ENCODE measurements at places on chromosomes 4 and X. TPM values are rescaled to one million over a fixed set of nuclear protein-coding genes. Genes with fewer than 3 reads are reported as not detected.

The VCX3B gene
- not detected for total RNA-seq

The JAKMIP1 gene
- 0.81 TPM for total RNA-seq

The CLCN4 gene
- total RNA-seq: 3.5 TPM

The PABPC1L2B gene
- not detected for total RNA-seq

The AKAP4 gene
- total RNA-seq: not detected

The GLRA2 gene
- not detected for total RNA-seq

The CYSLTR1 gene
- 3.5 TPM for total RNA-seq

The PAGE1 gene
- total RNA-seq: not detected

The ACTRT1 gene
- total RNA-seq: not detected

The GAGE12F gene
- total RNA-seq: not detected

The RBM47 gene
- 56.7 TPM for total RNA-seq

The RHOXF1 gene
- not detected for total RNA-seq

The SPATA18 gene
- 9.0 TPM for total RNA-seq

The CXCL5 gene
- 0.49 TPM for total RNA-seq

The TRIML2 gene
- not detected for total RNA-seq

- no peak for DNase-seq
Measured at GRCh38 chr4:121688261-121688660, 8.5 kb downstream of the ANXA5 start.

- no peak for DNase-seq
Measured at GRCh38 chr4:7379719-7380118, 55.0 kb downstream of the PSAPL1 start.

GRCh38 chrX:10119399-10119990, 37.3 kb upstream of the CLCN4 start:
- peak; percentile 28 for DNase-seq

- DNase-seq: no peak
Measured at GRCh38 chrX:109327251-109327650, 154.6 kb downstream of the GUCY2F start.

DNA sequence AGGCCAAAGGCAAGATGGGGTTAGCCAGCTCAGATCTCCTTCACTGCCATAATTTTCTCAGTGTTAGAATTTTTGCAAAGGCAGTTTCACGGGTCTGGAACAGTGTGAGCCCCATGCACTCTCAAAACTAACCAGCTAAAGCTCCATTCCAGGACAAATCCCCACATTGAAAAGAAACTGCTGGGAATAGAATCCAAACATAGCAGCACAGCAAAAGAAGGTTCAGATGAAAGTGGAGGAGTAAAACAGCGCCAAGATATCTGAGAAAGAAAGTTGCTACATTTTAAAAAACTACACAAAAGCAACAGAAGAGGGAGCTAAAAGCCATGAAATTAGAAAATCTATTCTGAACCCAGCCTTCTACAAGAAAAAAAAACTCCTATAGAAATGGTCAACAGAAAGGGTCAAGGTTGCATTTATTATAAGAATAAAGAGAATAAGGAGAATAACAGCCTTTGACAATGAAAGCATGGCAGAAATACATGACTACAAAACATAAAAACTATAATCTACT, 39.6 kb upstream of the SLC7A3 start:
- no peak for DNase-seq

GRCh38 chr4:168570466-168570865, 73.6 kb downstream of the PALLD start:
- DNase-seq: no peak

GRCh38 chr4:20590849-20591248, 109.4 kb upstream of the PACRGL start:
- DNase-seq: no peak

- DNase-seq: no peak
Measured at GRCh38 chrX:150902434-150903109, 4.1 kb upstream of the CD99L2 start.

DNA sequence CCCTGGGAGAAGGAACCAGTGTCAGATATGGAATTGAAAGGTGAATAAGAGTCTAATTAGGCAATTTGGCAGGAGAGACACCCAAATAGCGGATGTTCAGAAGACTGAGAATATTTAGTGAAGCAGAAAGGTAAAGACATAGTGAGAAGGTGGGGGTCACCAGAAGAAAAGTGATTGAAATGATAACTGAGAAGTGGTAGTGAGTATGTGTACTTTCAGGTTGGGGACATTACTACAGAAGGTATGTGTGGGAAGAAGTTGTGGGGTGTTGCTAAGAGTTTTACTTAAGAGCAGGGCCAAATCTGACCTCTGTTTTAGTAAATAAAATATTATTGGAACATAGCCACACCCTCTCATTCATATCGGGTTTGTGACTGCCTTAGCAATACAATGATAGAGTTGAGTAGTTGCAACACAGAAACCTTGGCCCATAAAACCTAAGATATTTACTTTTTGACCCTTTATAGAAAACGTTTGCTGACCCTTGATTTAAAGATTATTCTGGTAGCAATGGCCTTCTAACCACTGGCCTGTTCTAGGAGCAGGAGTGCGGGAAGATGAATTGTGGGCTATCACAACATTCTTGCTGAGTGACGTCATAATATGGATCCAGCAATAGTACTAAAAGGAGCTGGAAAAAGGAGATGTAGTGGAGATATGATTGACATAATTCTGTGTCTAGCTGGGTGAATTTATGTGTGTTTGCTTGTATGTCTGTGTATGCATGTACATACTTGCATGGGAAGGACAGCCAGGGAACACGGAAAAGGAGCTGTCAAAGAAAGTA, 115.3 kb downstream of the HS3ST1 start:
- no peak for DNase-seq

GRCh38 chr4:134537701-134538100, 336.1 kb upstream of the PABPC4L start:
- no peak for DNase-seq

GRCh38 chr4:88297212-88297516, 12.8 kb upstream of the PPM1K start:
- DNase-seq: no peak

DNA sequence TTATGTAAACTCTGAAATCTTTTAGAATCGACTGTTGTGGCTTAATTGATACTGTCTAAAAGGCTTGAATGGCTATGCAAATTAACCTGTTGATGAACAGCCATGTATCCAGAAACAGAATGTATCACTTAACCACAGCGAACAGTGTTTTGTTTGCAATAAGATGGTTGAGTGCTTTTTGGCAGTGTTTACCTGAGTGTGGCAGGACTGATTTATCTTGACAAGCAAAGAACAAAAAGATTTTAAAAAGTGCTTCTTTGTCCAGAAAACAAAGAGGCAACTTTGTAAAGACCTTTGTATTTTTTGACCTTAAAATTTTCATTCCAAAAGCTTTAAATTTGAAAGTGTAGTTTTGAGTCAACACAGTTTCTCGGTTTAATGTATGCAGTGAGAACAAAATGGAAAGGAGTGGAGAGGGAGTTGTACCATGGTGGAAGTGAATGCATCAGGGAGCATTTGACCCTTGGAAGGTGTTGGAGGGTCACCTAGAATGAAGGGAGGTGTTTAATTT, 18.0 kb downstream of the ARHGAP10 start:
- DNase-seq: no peak

GRCh38 chr4:12635629-12636028, 848.5 kb downstream of the RAB28 start:
- no peak for DNase-seq

GRCh38 chrX:135330706-135331105, 21.4 kb downstream of the ETDC start:
- no peak for DNase-seq

DNA sequence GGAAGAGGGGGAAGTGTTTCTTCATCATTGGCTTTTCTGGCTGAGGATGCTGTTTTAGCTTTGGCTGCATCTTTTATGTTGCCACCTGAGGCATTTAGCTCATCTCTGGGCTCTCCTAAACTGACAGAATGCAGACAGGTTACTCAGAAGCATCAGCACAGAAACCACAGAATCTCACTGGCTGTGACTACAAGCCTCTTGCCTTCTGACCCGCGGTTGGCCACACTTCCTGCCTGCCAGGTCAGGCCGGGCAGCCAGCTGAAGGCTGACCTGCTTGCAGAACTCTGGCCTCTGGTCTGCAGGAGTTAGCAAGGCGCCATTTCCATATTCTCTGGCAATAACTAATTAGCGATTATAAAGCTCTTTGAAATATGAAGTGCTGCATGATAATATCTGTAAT, 366.5 kb downstream of the MID1IP1 start:
- DNase-seq: no peak

DNA sequence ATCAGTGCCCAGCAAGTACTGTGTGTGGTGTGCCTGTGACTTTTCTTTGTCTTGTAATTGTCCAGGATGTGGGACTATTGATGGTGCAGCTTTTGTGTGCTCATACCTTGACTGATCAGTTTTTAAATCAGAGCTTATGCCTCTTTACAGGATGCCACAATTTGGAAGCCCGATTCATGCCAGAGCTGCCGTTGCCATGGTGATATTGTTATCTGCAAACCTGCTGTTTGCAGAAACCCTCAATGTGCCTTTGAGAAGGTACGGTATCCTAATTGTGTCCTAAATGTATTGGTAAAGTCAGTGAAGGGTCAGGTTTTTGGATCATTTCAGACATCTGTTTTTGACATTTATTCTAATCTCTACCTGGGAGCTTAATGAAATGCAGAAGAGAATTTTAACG, 180.2 kb downstream of the FRAS1 start:
- DNase-seq: no peak

- DNase-seq: no peak
Measured at GRCh38 chr4:124266721-124267120, 445.8 kb downstream of the ANKRD50 start.

DNA sequence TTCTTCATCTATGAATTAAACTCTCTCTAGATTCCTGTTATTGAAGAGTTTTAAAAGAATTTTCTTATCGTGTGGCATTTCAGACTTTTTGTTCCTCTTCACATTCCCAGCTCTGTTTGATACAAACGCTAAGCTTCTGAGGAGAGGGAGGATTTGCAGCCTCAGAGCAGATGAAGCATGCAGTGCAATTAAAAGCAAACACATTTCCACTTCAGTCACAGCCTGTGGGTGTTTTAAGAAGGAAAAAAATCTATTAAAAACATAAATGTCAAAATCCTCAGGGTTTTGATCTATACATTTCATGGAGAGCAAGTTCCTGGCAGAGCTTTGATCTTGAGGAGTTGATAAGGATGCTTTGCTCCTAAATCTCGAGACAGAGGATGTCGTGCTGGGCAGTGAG, 442.4 kb upstream of the BOD1L1 start:
- DNase-seq: no peak

- DNase-seq: no peak
Measured at GRCh38 chr4:30460818-30461217, 259.4 kb upstream of the PCDH7 start.

DNA sequence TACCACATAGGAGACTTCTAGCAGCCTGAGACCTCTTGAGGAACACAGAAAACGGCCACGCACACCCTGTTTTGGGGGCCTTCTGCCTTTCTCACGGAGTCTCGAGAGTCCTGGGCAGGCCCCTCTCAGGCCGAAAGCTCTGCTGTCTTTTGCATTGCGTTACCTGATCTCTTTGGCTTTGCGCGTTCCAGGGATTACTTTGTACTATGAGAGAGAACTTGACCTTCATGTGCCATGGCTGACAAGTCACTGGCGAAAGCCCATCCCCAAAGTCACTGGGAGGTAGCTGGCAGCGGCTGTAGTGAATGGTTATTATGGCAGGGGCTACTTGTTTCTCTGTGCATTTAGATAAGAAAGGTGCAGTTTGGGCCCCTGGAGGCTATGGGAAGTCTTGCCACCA, 8.0 kb upstream of the NAT8L start:
- no peak for DNase-seq

DNA sequence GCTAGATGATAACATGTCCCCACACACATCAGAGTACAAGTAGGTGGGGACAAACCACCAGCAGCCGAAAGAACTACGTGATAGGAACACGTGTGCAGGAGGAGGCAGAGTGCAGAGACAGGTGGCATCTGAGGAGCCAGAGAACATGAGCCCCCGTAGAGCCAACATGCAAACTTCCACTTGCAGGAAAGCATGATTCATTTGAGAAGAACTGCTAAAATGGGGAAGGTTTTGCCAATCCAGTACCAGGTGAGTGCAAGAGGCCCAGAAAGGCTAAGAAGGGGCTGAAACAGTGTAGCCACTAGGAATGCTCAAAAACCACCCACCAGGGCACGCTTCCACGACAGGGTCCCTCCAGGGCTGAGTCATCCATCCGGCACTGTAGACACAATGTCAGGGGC, 149.8 kb upstream of the TENM3 start:
- DNase-seq: no peak

- DNase-seq: no peak
Measured at GRCh38 chrX:154718616-154719015, 32.3 kb downstream of the GAB3 start.

- DNase-seq: no peak
Measured at GRCh38 chrX:155056877-155057792, 13.8 kb downstream of the CMC4 start.

GRCh38 chr4:80255329-80256095, 11.0 kb upstream of the FGF5 start:
- no peak for DNase-seq

GRCh38 chrX:22748093-22748999, 251.4 kb upstream of the DDX53 start:
- no peak for DNase-seq
